ENCODE measurements at places on chromosomes 13 and 19.

DNA sequence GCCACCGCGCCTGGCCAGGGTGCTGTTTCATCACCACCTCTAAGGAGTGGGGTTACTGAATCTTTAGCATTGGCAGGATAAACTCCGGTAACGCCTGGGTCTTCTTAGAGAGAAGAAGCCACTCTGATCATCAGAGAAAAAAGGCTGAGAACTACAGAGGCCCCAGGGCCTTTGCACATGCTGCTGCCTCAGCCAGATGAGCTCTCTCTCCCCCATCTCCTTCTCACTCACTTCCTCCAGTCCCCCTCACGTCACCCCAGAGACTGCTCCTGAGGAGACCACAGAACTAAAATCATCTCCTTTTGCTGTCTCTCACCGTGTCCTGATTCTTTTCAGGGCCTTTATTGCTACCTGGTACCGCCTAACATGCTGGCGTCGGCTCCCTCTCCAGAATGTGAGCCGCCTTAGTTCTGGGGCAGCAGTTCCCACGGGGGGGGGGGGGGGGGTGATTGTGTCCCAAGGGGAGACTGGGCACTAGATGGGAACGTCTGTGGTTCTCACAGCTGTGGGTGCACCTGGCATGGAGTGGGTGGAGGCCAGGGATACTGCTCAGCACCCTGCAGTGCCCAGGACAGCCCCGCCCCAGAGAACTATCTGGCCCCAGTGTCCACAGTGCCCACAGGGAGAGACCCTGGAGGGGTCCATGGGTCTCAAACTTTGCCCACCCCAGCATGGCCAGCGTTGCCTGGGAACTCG is 5.1 kb upstream of the DIRAS1 start:
- no peak for DNase-seq

GRCh38 chr13:51033421-51034185 is 77.5 kb downstream of the C13orf42 start:
- DNase-seq = no peak

DNA sequence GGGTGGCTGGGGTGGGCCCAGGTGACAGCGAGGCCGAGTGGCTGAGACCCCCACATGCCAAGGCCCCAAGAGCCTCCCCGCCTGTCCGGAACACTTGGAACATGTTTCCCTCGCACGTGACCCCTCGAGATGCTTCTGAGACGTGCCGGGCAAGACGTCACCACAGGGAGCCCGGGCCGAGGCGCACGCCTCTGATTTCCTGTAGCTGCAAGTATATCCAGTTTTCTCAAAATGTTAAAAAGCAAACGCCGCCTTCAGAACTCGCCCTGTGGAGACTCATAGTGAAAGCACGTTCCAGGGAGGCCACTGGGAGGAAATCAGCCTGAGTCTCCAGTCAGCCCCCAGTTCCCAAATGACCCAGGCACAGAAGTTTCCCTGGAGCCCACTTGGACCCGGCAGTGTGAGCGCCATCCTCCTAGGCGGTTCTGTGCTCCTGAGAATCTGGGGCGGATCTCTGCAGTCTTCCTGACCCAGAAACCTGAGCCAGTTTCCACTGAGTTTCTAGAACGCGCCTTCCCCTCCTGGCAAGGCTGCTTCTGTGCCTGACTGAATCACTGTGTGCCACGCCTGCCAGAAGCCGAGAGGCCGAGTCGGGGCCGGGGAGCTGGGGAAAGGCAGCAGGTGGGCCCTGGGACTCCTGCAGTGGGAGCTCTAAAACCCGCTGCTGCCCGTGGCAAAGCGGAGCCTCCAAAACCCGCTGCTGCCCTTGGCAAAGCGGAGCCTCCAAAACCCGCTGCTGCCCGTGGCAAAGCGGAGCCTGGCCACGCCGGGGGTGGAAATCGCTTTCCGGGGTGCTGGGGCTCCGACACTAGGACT is 179.3 kb downstream of the KDM4B start:
- no peak for DNase-seq

DNA sequence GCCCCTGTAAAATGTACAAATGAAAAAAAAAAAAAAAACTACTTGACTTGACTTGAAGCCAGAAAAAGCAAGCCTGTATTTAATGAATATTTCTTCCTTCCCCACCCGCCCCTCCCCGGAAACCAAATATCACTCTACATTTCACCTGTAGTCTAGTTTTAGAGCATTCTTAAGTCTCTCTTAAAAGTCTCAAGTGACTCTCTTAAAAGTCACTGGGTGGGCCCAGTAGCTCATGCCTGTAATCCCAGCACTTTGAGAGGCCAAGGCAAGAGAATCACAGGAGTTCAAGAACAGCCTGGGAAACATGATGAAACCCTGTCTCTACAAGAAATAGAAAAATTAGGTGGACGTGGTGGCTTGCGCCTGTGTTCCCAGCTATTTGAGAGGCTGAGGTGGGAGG is 72.0 kb downstream of the TSC22D1 start:
- no peak for DNase-seq

- no peak for DNase-seq
Measured at GRCh38 chr19:46481947-46482346, 10.6 kb upstream of the PNMA8A start.

GRCh38 chr13:98199480-98199879 is 22.4 kb upstream of the RNF113B start:
- DNase-seq = no peak

- DNase-seq = no peak
Measured at GRCh38 chr19:5091018-5091683, 122.2 kb downstream of the KDM4B start.

GRCh38 chr19:1725100-1726064 is 27.9 kb upstream of the ONECUT3 start:
- peak; percentile 14 for DNase-seq

DNA sequence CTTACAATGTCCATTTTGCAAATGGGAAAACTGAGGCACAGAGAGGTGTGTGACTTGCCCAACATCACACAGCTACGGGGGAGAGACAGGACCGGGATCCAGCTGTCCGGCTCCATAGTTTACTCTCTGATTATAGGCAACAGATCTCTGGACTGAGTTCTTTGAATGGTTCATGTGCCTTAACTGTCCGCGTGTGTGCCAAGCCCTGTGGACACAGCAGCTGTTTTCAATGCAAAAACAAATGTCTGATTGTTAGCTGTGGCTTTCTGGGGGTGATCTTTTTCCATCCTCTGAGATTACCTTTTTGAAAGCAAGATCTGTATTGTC is 94.1 kb downstream of the KL start:
- DNase-seq = no peak

- no peak for DNase-seq
Measured at GRCh38 chr19:49681830-49682229, 4.8 kb downstream of the PRMT1 start.

GRCh38 chr19:15028490-15028889 is 20.8 kb upstream of the CASP14 start:
- no peak for DNase-seq

GRCh38 chr13:36163809-36164308 is 32.7 kb upstream of the DCLK1 start:
- DNase-seq = peak; percentile 54

DNA sequence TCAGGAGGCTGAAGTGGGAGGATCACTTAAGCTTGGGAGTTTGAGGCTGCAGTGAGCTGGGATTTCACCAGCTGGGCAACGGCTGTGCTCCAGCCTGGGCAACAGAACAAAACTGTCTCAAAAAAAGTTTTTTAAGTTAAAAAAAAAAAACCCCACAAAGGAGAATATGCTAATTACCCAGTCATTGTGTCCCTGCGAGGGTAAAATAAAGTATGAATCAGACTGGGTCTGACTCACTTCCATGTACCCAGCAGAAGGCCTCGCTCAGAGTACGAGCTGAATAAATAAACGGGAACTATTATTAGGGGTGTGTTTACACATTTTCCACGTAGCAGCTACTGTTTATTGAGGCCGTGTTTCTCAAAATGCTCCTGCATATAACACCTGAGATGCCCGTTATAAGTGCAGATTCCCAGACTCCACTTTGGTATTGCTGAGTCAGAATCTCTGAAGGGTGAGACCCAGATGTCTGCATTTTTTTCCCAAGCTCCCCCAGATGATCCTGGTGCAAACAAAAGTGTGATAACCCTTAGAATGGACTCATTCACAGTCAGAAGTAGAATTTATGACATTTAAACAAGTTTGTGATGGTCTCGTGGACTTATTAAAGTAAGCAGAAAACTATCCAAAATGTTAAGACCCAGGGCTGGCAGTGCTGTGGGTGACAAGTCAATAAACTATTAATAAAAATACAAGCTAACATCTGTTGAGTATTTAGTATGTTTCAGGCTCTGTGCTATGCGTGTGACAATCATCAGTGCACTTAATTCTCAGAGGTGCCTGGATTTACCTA is 28.2 kb downstream of the KCNC3 start:
- DNase-seq = no peak

DNA sequence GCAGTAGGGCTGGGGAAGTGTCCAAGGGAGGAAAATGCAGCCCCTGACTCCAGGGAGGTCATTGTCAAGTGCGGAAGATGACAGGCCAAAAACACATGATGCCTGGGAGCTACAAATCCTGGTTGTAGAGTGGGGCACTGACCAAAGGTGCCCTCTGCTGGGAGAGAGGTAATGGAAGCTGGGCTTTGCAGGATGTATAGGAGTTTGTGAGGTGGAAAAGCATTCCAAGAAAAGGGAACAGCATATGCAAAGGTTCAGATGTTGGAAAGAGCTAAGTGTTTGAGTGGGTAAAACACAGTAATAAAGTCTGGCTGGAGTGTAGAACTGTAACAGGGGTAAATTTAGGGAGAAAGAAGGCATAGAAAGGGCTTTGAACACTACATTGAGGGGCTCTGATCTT is 46.9 kb upstream of the PTPRS start:
- no peak for DNase-seq

DNA sequence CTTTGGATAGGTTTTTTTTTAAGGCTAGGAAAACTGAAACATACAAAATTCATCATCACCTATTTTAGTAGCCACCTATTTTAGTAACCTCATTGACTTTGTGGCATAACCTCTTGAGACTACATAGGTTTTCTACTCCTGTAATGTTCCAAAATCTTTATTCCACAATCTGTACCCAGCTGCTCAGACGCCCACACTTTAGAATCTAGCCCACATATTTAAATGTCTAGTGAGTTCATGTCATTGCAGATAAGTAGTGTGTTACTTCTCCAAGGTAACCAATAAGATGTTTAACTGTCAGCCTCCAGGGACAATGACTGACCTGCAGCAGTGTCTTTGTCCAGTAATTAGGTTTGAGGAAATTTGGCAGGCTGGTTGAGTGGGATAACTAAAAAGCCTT is 330.2 kb downstream of the MZT1 start:
- no peak for DNase-seq

- DNase-seq = no peak
Measured at GRCh38 chr13:21443171-21443570, 15.9 kb downstream of the ZDHHC20 start.

DNA sequence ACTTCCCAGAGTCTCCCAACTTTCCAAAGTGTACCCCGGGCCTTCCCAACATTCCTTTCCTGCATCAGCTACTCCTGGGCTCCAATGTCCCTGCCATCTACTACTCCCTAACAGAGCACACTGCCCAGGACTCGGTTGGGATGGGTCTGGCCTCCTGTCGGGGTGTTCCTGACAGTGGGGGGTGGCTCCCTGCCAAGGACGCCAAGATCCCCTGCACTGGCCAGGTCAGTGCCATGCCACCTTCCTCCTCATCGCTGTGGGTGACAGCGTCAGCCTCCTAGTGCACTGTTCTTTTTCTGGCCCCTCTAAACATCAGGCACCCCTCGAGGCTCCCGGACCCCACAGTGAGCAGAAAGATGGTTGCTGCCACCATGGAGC is 13.8 kb downstream of the EPS15L1 start:
- DNase-seq = no peak

DNA sequence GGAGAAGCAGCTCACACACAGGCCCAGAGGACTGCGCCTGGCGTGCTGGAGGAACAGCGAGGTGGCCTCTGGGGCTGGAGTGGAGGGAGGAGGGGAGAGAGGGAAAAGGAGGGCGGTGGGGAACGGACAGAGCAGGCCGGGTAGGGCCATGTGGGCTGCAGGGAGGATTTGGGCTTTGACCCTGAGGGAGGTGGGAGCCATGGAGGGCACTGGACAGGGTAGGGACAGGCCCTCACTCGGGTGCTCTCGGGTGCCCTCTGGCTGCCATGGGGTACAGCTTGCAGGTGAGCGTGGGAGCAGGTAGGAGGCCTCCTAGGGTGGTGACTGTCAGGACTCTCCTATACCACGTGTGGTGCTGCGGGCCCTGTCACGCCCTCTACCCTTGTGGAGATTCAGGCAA is 22.8 kb downstream of the PLIN4 start:
- DNase-seq = no peak

DNA sequence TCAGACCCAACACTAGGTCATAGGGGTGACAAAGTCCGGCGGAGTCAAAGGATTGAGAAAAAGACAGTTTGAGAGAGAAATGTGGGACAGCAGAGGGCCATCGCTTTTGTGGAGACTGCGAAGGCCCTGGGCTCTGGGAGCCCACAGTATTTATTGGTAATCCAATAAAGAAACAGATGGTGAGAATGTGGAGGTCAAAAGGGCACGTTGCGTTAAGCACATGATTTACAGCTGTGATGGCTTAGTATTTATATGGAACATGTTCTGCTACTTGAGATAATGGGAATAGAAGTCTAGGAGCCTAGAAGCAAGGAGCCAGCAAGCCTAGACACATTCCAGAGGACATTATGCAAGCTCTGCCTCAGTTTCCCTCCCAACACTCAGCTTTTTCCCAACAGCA is 2521.1 kb downstream of the PCDH9 start:
- no peak for DNase-seq

DNA sequence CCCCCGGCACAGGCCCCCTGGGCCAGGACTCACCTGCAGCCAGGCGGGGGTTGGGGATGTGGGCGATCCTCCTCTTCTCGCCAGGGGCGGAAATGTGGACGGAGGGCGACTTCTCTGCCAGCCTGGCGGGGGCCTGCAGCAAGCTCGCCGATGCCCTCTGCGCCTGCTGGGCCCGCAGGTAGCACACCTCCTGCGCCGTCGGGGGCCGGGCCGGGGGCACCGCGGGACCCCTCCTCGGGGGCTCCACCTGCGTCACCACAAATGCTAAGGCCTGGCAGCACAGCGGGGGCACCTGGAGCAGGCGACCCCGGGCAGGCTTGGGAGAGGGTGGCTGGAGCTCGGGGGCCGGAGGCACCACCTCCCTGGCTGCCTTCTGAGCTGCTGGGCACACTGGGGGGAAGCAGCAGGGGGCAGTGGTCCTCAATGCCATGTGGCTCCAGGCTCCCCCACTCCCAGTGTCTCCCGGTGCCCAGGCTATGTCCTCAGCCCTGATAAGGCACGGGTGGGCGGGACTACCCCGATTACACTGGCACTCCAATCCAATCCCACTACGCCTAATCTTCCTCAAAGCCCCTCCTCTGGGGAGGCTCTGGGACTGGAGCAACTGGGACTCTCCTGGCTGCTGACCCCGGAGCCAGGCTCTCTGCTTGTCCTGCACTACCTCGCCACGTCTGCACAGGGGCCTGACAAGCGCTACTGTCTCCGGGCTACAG is 11.6 kb upstream of the ATP8B3 start:
- no peak for DNase-seq
